Skeletal muscle cell (primary cell): ENCODE measurements at places on chromosomes 6 and 20.

DNA sequence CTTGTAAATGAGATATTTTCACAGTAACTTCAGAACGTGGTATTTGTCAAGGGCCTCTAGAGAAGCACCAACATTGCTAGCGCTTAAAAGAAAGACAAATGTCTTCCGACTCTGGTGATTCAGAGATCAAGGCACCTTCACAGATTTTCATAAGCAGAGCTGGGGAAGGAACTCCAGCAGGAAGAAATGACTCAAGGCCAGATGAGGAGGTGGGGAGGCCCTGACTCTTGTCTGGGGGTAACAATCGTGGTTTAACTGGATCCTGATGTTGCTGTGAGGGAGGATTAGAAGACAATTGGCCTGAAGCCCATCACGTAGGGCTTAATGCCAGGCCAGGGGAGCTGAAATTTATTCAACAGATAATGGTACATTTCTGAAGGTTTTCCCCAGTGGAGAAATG, 122.9 kb upstream of the QKI start:
- peak; percentile 83 for DNase-seq

DNA sequence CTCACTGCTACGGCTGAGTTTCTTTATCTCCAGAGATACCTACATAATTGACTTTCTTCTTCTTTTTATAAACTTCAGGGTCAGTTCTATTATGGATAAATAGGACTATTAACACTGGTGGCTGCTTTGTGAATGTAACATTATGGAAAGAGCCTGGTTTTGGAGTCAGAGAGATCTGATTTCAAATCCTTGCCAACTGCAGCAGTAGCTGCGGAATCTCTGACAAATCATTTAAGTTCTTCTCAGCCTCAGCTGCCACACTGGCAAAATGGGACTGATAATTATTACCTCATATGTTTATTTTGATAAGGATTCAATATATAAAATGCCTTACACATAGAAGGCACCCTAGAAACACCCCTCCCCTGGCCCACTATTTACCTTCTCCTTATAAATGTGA, 160.5 kb downstream of the BACH2 start:
- no peak for DNase-seq

- no peak for DNase-seq
Measured at GRCh38 chr6:120534954-120535353, 799.3 kb downstream of the TBC1D32 start.

DNA sequence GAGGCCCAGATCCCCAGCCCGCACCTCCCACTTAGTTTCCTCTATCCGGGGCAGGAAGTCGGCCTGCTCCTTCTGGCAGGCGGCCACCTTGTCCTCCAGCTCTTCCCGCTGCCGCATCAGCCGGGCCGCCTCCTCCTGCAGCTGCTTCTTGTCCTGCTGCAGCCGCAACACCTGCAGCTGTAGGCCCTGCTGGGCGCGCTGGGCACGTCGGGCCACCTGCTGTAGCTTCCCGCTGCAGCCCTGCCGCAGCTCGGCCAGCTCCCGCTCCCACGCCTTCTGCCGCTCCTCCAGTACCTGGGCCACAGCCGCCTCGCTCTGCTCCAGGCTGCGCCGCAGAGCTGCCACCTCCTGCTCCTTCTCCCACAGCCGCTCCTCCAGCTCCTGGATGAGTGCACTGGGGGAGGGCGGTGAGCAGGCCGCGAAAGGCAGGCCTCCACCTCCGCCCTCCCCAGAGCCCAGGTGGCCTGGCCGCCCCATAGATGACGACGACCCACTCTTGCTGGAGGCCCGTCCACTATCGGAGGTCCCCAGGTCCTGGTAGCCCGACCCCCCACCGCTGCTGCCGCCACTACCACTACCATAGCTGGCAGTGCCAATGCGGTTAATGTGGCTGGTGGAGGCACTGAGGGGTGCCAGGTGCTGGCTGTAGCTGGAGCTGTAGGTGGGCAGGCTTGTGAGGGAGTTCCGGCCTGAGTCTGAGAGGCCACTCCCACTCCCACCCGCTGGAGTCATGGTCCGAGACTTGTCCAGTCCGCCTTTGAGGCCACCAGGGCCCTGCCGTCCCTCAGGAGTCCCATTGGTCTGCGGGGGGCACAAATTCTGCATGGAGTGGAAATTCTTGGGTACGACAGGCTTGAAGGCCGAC, 6.0 kb upstream of the FASTKD5 start:
- peak; percentile 33 for DNase-seq

DNA sequence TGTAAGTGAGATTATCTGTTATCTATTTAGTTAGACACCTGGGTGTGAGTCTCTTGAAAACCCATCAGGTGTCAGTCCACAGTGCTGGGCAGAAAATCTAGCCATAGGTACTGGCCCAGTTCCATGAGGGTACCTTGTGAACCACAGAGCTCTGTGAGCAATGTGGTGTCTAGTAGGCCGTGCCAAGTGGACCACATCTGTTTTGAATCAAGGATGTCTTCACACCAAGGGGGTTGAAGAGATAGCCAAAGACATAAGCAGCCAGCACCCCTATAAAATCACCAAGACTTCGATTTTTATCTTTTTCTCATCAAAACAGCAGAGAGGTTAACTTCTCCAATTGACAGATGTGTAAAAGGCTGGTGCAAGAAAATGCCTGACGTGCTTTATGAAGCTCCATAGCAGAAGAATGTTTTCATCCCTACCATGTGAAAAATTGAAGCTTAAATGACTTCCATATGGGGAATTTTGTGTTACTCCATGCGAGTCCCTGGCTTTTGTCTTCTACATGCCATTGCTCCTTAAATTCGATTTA, 368.7 kb downstream of the HAO1 start:
- DNase-seq: no peak

- DNase-seq: no peak
Measured at GRCh38 chr20:15440049-15440820, 1102.8 kb upstream of the FLRT3 start.

DNA sequence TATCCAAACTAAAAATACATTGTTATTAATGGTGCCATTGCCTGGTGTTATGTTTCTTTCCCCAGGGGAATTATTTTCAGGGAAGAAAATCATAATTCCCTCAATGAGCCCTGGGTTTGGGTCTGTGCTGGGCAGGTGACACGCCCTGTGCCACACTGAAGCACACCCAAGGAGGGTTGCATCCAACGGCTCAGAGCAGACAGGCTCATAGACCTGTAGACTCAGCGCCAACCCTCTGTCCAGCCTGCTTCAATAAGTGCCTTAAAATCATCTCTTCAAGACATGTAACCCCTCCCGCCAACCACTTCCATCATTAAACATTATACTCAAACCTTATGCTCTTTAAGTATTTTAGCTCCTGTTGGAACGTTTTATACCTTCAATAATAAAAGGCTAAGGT, 225.3 kb upstream of the CDH4 start:
- no peak for DNase-seq
